Activated CD8-positive, alpha-beta memory T cell treated with anti-CD3 and anti-CD28 coated beads, Interleukin-2, amount 10 ng/mL, durations not matched to agents 7 days and 5 days (primary cell): ENCODE measurements at places on chromosomes 1 and 21.

DNA sequence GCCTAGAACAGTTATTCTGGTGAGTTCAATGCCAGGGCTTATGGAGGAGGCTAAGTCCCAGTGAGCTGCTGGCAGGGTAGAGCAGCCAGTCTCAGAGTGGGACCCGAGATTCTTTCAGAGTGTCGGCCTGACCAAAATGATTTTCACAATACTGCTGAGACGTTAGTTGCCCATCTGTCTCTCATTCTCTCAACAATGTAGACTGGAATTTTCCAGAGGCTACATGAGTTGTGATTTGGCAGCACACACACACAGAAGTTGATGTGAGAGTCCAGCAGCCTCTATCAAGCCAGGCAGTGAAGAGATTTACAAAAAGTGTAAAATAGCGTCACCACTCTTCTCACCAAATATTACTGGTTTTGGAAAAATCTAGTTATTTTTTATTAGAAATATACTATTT lies 21.7 kb downstream of the CACNA1S start:
- H3K27me3 ChIP-seq, result peaks cover 40% of the 10 kb centered on the region
- no peak overlapping the region for H3K27ac ChIP-seq
- DNase-seq, result no peak
- no peak overlapping the region for H3K4me3 ChIP-seq
- H3K36me3 ChIP-seq, result no peaks in the 10 kb centered on the region

DNA sequence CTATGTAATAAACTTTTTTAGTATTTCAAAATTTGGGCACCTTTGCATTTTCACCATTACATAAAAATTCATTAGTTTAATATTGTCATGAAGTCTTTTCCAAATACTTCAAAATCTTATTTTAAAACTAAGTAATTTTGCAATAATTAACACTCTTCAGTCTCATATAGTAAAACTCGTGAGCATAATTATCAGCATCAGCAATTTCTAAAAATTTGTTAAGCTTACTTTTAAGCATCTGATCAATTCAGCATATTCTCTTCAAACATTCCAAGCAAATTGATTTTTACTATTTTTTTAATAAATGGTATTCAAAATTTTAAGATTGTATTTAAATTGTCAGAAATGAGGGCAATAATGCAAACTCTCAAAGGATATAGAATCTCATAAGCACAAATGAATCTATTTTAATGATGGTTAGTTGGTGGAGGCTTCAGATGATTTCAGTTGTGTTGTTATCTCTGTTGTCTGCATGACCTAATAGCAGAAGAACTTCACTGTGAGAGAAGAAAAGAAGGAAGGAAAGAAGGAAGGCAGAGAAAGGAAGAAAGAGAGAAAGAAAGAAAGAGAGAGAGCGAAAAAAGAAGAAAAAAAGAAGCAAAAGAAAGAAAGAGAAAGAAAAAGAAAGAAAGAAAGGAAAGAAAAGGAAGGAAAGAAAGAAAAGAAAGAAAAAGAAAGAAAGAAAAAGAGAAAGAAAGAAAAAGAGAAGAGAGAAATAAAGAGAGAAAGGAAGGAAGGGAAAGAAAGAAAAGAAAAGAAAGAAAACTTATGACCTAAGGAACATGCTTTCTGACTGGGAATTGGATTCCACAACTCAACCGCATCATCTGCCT lies 860.5 kb downstream of the NCAM2 start:
- H3K27ac ChIP-seq, result no peak overlapping the region
- DNase-seq, result no peak
- no peaks in the 10 kb centered on the region for H3K27me3 ChIP-seq
- no peaks in the 10 kb centered on the region for H3K4me1 ChIP-seq
- no peaks in the 10 kb centered on the region for H3K36me3 ChIP-seq
- no peak overlapping the region for H3K4me3 ChIP-seq

- no peaks in the 10 kb centered on the region for H3K27me3 ChIP-seq
- no peak overlapping the region for H3K27ac ChIP-seq
- no peaks in the 10 kb centered on the region for H3K4me1 ChIP-seq
- DNase-seq, result no peak
- no peak overlapping the region for H3K4me3 ChIP-seq
These were observed 19.8 kb upstream of the ARTN start for GRCh38 chr1:43913666-43914360.

DNA sequence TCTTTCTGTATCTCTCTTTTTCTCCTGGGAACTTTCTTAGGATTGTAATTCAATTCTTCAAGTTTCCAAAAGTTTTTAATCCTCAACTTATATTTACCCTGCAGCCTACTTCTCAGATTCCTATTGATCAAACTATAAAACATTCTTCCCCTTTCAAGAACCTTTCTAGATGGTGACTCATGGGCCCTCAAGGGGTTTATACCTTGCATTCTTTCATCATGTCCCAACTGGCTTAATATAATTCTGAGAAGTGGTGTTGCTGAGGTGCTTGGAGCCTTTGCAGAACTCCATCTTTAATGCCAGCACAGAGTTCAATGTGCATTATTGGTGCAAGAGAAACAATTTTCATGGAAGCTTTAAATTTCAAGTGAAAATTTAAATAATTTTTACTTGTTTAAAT lies 273.4 kb downstream of the VAV3 start:
- H3K27ac ChIP-seq, result no peak overlapping the region
- no peaks in the 10 kb centered on the region for H3K36me3 ChIP-seq
- H3K27me3 ChIP-seq, result no peaks in the 10 kb centered on the region
- no peak for DNase-seq

GRCh38 chr21:45568383-45568782 lies 26.1 kb upstream of the SLC19A1 start:
- H3K27ac ChIP-seq, result no peak overlapping the region
- DNase-seq, result no peak
- peaks cover under 1% of the 10 kb centered on the region for H3K4me1 ChIP-seq
- H3K27me3 ChIP-seq, result peaks cover 39% of the 10 kb centered on the region
- no peaks in the 10 kb centered on the region for H3K36me3 ChIP-seq

GRCh38 chr21:35491114-35491513 lies 442.0 kb upstream of the RUNX1 start:
- H3K27ac ChIP-seq, result no peak overlapping the region
- no peak overlapping the region for H3K4me3 ChIP-seq
- H3K4me1 ChIP-seq, result no peaks in the 10 kb centered on the region
- peaks cover 35% of the 10 kb centered on the region for H3K27me3 ChIP-seq
- H3K36me3 ChIP-seq, result no peaks in the 10 kb centered on the region

DNA sequence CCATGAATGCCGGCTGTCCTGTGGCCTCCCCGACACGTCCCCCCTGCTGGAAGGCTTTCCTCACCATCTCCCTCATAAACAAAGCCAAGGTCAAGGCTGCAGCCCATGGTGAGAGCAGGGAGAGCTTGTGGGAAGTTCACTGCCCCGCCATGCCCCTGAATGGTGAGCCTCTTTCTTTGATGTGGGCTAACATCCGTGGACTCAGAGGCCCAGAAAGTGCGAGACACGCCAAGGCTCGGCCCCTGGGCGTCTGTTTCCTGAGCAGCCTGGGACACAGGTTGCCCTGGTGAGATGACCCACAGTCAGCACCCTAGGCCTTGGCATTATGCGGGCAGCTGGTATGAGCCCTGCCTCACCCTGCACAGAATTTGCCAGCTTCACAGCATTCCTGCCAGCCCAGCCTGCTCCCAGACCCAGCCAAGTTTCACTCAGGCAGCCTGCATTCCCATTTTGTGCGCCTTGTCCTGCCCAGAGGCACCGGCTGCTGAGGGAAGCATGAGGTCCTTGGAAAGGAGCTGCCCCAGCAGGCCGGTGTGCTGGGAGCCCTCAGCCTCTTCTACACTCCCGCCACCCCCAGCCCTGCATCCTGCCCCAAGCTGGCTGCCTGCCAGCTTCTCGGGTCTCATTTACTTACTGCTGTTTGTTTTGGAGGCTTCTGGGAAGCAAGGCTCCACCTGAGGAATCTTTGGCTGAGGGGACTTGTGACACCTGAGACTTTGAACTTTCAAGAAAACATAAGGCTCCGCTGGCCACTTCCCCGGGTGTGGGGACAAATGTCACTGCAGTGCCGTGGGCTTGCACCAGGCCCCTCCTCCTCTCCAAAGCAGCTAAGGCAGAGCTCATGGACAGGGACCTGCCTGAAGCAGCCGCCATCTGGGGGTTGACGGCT lies 31.9 kb downstream of the NEK2 start:
- H3K27me3 ChIP-seq, result peaks cover 12% of the 10 kb centered on the region
- H3K36me3 ChIP-seq, result no peaks in the 10 kb centered on the region
- DNase-seq, result peak; percentile 42
- H3K4me1 ChIP-seq, result peaks cover 9% of the 10 kb centered on the region

DNA sequence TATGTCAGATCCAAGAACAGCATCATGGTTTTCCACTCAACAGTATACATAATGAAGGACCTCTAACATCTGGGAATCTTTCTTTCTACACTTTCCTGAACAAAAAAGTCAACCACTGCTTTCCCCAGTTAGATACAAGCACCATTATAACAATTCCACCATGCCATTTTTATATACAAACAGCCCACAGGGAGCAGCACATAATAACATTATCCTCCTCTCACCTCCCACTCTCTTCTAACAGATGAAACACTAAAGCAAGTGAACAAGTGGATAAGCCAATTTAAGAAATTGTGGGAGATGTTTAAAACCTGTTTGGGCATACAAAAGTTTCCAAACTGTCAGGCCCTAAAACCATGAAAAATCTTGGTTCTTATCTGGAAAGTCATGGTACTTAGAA lies 29.4 kb upstream of the PRRC2C start:
- no peak overlapping the region for H3K27ac ChIP-seq
- DNase-seq, result no peak
- peaks cover 8% of the 10 kb centered on the region for H3K27me3 ChIP-seq

DNA sequence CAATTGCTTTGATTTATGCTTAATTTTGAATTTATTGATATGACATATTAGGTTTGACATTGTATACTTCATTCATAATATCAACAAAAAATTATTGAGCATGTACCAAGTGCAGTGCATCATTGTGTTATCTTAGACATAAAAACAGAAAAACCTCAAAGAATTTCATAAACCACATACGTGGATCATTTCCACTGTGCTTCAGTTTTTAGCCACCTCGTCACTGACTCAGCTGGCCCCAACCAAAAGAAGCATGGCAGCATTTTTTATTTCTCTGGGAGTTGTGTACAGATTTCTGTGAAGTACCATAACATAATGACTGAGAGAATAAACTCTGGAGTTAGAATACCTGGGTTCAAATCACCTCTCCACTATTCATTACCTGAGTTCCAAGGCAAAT lies 95.6 kb upstream of the C1orf87 start:
- no peaks in the 10 kb centered on the region for H3K36me3 ChIP-seq
- H3K4me1 ChIP-seq, result no peaks in the 10 kb centered on the region
- no peaks in the 10 kb centered on the region for H3K27me3 ChIP-seq
- no peak for DNase-seq

DNA sequence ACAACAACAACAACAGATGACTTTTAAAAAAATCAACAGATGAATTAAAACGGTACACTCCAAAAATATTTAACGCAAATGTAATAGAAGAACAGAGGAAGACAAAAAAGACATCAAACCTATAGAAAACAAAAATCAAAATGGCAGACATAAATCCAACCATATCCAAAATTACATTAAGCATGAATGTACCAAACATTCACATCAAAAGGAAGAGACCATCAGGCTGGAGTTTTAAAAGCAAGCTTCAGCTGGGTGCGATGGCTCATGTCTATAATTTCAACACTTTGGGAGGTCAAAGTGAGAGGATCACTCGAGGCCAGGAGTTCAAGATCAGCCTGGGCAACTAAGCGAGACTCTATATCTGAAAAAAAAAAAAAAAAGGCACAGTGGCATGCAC lies 116.2 kb downstream of the SMYD3 start:
- no peak overlapping the region for H3K27ac ChIP-seq
- H3K36me3 ChIP-seq, result peaks cover 19% of the 10 kb centered on the region
- no peak for DNase-seq
- H3K27me3 ChIP-seq, result no peaks in the 10 kb centered on the region

DNA sequence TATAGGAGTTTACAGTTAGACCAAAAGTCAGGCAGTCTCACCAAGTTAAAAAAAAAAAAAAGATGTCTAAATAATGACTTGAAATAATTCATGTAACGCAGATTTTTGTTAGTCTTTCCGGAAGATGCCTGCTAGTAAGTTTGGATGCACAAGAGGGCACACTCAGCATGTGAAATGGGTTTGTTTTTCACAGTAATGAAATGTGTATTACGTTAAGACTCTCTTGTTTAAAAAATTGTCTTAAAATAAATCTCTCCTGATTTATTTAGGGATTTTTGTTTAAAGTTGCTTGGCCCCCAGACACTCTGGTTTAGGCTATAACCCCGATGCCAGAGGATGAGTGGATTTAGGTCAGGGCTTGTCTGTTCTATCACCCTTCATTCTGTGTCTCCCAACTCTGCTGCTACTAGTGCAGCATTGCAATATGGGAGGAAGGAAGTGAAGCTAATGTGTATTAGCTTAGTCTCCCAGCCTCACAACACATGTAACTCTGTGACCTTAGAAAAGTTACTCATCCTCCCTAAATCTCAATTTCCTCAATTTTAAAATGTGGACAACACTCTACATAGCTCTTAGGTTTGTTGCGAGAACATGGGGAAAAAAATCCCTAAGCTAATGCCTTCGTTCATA lies 25.7 kb downstream of the CTH start:
- H3K27me3 ChIP-seq, result no peaks in the 10 kb centered on the region
- no peak for DNase-seq
- H3K27ac ChIP-seq, result no peak overlapping the region
- peaks cover 20% of the 10 kb centered on the region for H3K36me3 ChIP-seq

- no peak overlapping the region for H3K4me3 ChIP-seq
- H3K27me3 ChIP-seq, result peaks cover 71% of the 10 kb centered on the region
- DNase-seq, result no peak
- no peak overlapping the region for H3K27ac ChIP-seq
These were observed 4.7 kb upstream of the PCSK9 start for GRCh38 chr1:55034476-55035133.

- H3K27ac ChIP-seq, result no peak overlapping the region
- DNase-seq, result no peak
- H3K4me1 ChIP-seq, result no peaks in the 10 kb centered on the region
- H3K36me3 ChIP-seq, result no peaks in the 10 kb centered on the region
- peaks cover 46% of the 10 kb centered on the region for H3K27me3 ChIP-seq
These were observed 34.9 kb upstream of the TACSTD2 start for GRCh38 chr1:58611861-58612385.

GRCh38 chr1:99808391-99809115 lies 41.6 kb upstream of the AGL start:
- H3K27me3 ChIP-seq, result peaks cover 15% of the 10 kb centered on the region
- no peaks in the 10 kb centered on the region for H3K36me3 ChIP-seq
- H3K4me1 ChIP-seq, result peaks cover 17% of the 10 kb centered on the region
- H3K27ac ChIP-seq, result no peak overlapping the region

GRCh38 chr21:34166468-34166867 lies 93.1 kb downstream of the MRPS6 start:
- peaks cover 59% of the 10 kb centered on the region for H3K36me3 ChIP-seq
- DNase-seq, result no peak
- no peak overlapping the region for H3K4me3 ChIP-seq
- H3K27me3 ChIP-seq, result no peaks in the 10 kb centered on the region
- H3K4me1 ChIP-seq, result no peaks in the 10 kb centered on the region
- H3K27ac ChIP-seq, result peak overlapping the region; percentile 49

DNA sequence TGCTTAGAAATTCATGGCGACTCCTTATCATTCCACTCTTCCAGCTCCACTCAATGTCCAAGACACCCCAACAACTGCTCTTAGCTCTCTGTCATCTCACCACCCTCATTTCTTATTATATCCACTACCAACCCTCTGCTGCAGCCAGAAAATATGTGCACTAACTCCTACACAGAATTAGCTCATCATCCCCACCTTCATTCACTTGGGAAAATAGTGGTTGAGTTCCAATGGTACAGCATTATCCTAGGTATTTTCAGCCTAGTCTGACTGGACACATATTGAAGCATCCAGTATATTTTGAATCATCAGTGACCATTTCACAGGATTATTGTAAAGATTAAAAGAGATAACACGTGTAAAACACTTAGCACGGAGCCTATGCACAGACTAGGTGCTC lies 16.7 kb upstream of the VSIG8 start:
- H3K4me3 ChIP-seq, result no peak overlapping the region
- no peaks in the 10 kb centered on the region for H3K4me1 ChIP-seq
- no peaks in the 10 kb centered on the region for H3K27me3 ChIP-seq
- H3K27ac ChIP-seq, result no peak overlapping the region
- no peaks in the 10 kb centered on the region for H3K36me3 ChIP-seq
- DNase-seq, result no peak
